ENCODE measurements at places on chromosomes 5 and 9. TPM values are rescaled to one million over a fixed set of nuclear protein-coding genes. Genes with fewer than 3 reads are reported as not detected.
A peak's percentile ranks its signal among the peaks of the same experiment; 100 is the strongest.

GRCh38 chr9:69178583-69179011 is 4.5 kb downstream of the TJP2 start:
- peaks cover 41% of the 10 kb centered on the region for H3K4me1 ChIP-seq
- H3K27ac ChIP-seq: no peak overlapping the region
- no peak overlapping the region for H3K4me3 ChIP-seq
- DNase-seq: no peak
- H3K27me3 ChIP-seq: peaks cover 21% of the 10 kb centered on the region
- H3K36me3 ChIP-seq: peaks cover 3% of the 10 kb centered on the region

GRCh38 chr5:113042491-113043243 is 66.1 kb downstream of the DCP2 start:
- H3K4me3 ChIP-seq: no peak overlapping the region
- H3K4me1 ChIP-seq: no peaks in the 10 kb centered on the region
- DNase-seq: no peak
- H3K27me3 ChIP-seq: no peaks in the 10 kb centered on the region
- H3K27ac ChIP-seq: no peak overlapping the region

DNA sequence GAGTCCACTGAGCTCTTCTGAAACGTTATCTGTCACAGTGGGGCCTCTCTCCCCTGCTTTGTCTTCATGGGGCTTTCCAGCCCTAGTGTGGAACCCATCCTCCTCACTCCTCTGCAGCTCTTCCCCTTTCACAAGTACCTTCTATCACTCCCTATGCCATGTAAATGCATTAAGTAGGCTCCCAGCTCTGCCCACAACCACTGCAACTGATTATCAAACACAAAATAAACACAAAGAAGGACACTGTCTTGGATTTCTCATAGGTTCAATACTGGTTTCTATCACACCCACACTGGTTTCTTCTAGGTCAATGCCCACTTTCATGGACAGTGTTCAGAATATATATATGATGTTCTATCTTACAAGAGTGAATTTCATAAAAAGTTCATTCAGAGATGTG is 139.4 kb downstream of the GNAQ start:
- H3K4me3 ChIP-seq: no peak overlapping the region
- no peak overlapping the region for H3K27ac ChIP-seq
- peaks cover 18% of the 10 kb centered on the region for H3K36me3 ChIP-seq
- DNase-seq: no peak
- peaks cover 21% of the 10 kb centered on the region for H3K4me1 ChIP-seq

Gene CCNI2
- total RNA-seq: 8.4 TPM

Gene ZNF462
- total RNA-seq: 0.23 TPM

- H3K27me3 ChIP-seq: no peaks in the 10 kb centered on the region
- no peak overlapping the region for H3K27ac ChIP-seq
- peaks cover 14% of the 10 kb centered on the region for H3K36me3 ChIP-seq
- no peak for DNase-seq
- no peak overlapping the region for H3K4me3 ChIP-seq
Observed at GRCh38 chr9:128540634-128541360, 11.6 kb upstream of the SPTAN1 start.

Gene PTGS1
- 0.47 TPM for total RNA-seq

DNA sequence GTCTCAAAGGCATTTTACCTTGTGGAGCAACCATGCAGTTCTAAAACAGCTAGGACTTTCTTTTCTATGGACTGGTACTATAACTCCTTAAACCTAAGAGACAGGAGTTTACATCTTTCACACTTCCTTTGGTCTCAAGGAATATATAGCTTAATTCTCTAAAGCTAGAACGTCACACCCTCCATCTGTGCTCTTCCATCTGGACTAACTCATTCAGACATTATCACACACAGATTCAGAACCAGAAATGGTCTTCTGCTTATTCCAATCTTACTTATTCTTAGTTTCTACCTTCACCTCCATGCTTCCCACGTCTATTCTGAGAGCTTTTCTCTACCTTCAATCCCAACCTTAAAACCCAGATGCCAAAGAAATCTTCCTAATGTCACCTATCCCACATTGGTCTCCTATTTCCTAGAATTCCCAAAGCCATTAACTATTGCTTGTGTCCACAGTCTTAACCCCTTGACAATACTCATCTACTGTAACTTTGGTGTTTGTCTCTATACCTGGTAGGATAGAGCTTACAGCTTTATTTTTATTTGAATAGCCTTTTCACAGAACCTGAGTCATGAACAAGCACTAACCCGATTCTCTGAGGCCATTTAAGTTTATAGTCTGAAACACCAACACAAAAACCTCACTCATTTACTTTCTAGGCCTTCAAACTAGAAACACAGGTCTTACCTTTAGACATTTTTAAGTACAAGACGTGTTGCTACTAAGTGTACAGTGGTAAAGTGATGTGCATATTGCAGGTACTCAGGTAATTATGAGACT is 22.8 kb downstream of the CSNK1A1 start:
- DNase-seq: no peak
- no peak overlapping the region for H3K4me3 ChIP-seq
- H3K36me3 ChIP-seq: peaks cover 34% of the 10 kb centered on the region
- H3K27ac ChIP-seq: peak overlapping the region; percentile 5
- no peaks in the 10 kb centered on the region for H3K27me3 ChIP-seq

DNA sequence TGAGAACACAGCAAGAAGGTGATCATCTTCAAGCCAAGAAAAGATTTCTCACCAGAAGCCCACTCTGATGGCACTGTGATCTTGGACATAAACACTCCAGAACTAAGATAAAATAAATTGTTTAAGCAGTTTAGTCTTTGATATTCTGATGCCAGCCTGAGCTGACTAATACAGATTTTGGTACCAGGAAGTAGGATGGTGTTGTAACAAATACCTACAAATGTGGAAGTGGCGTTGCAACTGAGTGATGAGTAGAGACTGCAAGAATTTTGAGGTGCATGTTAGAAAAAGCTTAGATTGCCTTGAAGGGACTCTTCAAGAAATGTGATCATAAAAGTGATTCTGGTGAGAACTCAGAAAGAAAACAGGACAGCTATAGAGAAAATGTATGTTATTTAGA is 592.4 kb upstream of the DAB2 start:
- H3K4me1 ChIP-seq: no peaks in the 10 kb centered on the region
- H3K27ac ChIP-seq: no peak overlapping the region
- no peak overlapping the region for H3K4me3 ChIP-seq
- H3K36me3 ChIP-seq: no peaks in the 10 kb centered on the region
- H3K27me3 ChIP-seq: peaks cover 18% of the 10 kb centered on the region

DNA sequence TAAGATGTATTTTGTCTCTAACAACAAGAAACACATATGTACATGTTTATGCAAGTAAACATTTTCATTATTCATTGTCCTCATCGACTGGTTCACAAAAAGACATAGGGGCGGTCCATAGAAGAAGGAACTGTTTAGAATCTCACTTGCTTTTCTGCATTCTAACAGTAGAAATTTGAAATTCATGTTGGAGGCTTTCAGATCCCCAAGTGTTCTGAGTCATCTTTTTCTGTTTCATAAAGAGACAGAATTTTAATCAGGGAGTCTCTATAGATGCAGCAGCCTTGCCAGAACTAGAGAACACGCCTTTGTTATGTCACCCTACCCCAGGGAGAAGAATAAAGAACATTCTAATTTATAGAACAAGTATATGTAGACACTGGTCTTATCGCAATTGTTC is 324.3 kb downstream of the GABRG2 start:
- no peaks in the 10 kb centered on the region for H3K27me3 ChIP-seq
- no peaks in the 10 kb centered on the region for H3K4me1 ChIP-seq
- no peak for DNase-seq
- H3K27ac ChIP-seq: no peak overlapping the region

DNA sequence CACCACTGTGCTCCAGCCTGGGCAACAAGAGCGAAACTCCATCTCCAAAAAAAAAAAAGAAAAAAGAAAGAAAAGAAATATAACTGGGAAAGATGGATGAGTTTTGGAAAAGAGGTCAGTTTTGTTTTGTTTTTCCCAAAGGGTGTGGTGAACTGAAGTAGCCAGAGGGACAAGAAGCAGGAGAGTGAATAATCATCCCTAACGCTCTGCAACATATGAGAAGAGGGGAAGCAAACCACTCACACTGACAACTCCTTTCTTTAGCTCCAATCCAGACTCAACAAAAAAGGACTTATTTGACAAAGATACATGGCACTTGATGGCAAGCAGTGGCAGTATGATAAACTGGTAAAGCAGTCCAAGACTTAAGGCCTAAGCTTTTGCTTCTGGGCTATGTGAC is 176.1 kb upstream of the HMHB1 start:
- no peak for DNase-seq
- H3K27me3 ChIP-seq: no peaks in the 10 kb centered on the region

DNA sequence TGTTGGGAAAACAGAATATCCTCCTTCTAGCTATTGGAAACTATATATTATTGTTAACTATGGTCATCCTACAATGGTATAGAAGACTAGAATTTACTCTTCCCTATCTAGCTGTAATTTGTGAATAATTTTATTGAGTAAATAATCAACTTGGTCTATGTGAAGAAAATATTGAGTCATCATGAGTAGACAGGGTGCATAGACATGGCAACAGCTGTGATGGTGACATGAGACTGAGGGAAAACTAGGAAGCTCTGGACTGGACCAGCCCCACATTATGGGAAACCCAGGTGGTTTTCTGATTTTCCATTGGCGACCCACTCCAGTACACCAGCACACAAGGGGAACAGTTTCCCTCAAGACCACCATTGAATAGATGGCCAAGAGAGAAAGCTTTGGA is 95.0 kb downstream of the APBA1 start:
- no peak for DNase-seq
- H3K4me1 ChIP-seq: no peaks in the 10 kb centered on the region
- H3K27me3 ChIP-seq: peaks cover 12% of the 10 kb centered on the region
- H3K36me3 ChIP-seq: no peaks in the 10 kb centered on the region

DNA sequence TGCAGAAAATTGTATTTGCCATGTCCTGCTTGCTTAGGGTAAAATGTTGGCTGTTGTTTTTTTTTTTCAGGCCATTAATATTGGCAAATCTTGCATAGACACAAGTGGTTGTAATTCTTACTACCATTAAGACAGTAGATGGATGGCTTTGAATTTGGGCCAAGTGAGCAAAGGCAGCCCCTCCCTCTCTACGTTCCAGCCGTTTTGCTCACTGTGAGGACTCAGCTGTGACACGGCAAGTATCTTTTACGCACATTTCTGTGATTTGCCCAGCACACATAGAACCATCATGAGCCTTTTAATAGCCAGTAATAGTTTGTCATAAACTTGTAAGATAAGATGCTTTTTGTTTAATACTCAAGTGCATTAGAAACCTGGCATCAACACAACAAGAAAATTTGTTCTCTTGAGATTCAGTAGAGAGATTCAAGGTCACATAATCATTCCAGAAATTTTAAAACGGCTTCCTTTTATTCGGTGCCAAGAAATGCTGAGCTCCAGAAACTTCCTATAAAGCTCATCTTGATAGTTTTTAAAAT is 205.2 kb upstream of the ADCY2 start:
- no peaks in the 10 kb centered on the region for H3K4me1 ChIP-seq
- DNase-seq: no peak
- H3K4me3 ChIP-seq: no peak overlapping the region

DNA sequence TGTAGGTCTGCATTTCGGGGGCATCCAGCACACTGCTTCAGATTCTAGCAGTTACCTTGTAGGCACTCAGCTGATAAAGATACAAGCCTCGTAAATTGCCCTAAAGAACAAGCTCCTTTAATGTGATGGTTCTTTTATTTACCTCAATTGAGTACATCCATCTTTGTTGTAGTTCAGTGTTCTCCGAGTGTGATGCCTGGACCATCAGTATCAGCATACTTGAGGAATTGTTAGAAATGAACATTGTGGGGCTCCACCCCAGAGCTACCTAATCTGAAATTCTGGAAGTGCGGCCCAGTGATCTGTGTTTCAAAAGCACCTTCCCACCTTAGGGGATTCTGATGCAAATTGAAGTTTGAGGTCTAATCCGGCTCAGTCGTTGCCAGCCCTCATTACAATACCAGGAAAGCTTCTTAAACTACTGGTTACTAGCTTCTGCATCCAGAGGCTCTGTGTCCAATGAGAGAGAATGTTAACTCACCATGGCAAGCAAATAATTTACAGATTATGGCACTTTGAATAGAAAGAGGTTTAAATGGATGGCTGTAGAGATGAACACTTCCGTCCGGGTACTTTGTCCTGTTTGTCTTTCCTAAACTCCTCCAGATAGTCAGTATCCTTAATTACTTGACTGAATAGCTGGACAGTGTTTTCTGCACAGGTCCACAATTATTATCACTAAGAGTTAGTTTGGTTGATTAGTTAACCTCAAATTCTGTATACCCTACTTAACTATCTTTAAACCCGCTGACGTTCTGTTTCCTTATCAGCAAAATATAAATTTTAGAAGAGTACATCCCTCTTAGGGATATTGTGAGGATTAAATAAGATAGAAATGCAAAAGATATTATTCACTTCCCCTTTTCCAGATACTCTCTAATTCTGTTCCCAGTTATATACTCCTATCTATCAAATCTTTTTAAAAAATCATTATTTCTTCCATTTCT is 47.9 kb downstream of the RAI14 start:
- H3K4me3 ChIP-seq: no peak overlapping the region
- no peak for DNase-seq
- H3K36me3 ChIP-seq: no peaks in the 10 kb centered on the region
- H3K27me3 ChIP-seq: no peaks in the 10 kb centered on the region
- H3K27ac ChIP-seq: no peak overlapping the region

DNA sequence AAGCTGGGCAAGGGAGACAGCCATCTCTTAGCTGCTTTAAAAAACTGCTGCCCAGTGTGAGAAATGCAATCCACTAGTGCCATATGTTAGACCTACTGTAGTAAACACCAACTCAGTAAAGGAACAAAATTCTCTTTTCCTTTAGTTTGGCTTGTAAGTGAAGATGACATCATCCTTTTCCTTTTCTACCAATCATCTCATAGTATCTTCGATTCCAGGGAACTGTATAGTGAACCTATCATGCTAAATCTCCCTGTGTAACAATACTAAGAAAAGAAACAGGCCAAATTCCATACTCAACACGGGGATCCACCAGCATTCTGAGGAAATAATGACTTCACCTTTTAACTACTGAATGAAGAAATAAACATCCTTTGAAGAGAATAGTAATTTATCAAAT is 100.1 kb downstream of the RAPGEF6 start:
- peak overlapping the region; percentile 74 for H3K27ac ChIP-seq
- H3K36me3 ChIP-seq: peaks cover 27% of the 10 kb centered on the region
- no peak overlapping the region for H3K4me3 ChIP-seq

DNA sequence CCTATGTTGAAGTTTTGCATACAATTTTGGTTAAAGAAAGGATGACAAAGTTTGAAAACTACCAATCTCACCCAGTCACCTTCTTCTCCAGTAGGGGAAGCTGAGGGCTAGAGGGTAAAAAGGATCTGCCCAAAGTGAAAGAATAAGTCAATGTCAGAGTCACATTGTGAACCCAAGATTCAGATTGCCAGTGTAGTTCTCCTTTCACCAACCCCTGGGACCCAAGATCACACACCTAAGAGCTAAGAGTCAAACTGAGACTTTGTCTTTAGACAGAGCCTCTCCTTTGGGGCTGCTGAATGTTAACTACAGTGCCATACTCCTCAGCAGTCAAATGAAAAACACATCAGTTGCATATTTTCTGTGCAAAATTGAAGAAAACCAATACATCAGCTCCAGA is 210.6 kb downstream of the ATP10B start:
- DNase-seq: no peak
- H3K4me3 ChIP-seq: no peak overlapping the region
- no peaks in the 10 kb centered on the region for H3K4me1 ChIP-seq

Gene PAPPA
- not detected for total RNA-seq
